ENCODE measurements at places on chromosomes 2 and 18.

DNA sequence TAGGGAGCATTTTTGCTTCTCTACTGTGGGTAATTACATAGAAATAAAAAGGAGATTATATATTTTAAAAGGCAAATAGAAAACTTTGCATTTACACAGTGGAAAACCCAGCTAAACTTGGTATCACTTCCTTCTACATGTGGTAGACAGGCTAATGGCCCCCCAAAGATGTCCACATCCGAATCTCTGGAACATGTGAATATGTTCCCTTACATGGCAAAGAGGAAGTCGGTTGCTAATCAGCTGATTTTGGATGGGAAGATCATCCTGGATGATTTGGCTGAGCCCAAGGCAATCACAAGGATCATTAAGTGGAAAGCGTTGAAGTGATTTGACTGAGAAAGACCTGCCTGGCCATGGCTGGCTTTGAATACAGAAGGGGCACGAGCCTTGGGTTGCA, 26.2 kb downstream of the CREG2 start:
- no peak for DNase-seq

- no peak for DNase-seq
Measured at GRCh38 chr2:1839066-1839756, 94.9 kb upstream of the PXDN start.

DNA sequence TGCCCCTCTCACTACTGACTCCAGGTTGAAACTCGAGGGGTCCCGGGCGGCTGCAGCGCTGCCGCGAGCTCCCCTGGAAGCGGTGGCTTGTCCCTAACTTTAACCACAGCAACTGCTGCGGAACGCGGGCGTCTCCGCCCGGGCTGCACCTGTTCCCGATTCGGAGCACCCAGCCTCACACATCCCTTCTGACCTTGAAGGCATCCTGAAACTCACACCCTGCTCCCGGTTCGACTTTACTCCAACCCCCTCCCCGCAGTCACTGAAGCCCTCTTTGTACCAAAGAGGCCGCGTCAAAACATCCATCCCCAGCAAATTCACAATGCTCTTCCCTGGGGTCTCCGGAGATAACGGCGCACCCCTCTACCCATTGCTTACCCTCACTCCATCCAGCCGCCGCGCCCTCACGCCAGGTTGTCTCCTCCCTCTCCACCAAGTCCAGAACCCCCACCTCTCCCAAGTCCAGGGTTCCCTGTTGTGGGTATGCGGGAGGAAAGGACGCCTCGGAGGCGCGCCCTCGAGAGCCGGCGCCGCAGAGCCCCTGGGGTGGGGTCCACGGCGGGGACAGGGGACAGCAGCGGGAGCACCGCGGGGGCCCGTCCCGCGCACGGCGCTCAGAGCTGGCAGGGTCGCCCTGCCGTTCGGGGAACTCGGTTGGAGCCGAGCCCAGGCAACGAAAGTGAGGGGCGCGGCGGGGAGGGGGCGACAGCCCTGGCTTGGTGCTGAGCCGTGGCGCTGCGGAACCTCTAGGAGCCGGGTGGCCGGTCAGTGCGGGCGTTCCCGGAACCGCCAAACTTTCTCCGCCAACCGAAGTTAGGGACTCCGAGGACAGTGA, 934 bp downstream of the MYO5B start:
- DNase-seq: no peak

DNA sequence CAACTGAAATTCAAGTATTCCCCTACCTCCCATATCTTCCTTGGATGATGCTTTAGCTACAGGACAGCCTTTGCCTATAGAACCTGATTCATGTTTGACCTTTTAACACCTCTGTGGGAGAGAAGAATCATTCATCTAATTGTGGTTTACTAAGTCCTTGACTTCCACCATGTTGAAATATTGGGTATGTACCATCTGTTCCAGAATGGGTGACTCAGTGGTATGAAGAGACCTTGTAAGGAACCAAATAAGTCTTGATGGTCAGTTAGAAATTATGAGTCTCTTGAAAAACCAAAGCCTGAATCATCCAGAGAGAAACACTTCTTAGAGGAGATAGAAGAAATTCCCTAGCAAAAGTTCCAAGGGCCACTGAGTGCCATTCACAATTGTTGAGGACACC, 27.5 kb downstream of the STAMBP start:
- DNase-seq: no peak

GRCh38 chr2:22355816-22356433, 1029.1 kb upstream of the KLHL29 start:
- DNase-seq: no peak

DNA sequence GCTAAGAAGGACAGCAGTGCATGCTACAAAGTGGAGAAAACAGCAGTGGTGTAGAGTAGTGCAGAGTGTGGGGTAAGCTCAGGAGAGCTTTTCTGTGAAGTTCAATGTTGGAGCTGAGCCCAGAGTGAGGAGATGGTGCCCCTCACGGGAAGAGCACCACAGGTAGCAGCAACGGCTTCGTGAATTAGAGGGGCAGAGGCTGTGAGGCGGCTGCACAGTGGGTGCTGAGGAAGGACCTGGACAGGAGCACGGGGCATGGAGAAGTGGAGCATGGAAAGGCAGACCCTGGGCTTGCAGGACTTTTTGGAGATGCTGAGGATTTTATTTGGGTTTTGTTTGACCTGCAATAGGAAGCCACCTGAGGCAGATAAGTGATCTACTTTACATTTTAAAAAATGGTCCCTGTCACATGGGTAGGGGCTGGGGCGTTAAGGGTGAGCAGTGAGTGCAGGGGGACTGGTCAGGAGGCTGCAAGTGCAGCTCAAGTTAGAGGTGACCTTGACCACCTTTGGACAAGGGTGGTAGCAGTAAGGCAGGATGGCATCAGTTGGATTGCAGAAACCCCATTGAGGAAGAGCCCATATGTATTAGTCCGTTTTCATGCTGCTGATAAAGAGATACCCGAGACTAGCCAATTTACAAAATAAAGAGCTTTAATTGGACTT, 85.0 kb downstream of the MYCN start:
- DNase-seq: no peak

DNA sequence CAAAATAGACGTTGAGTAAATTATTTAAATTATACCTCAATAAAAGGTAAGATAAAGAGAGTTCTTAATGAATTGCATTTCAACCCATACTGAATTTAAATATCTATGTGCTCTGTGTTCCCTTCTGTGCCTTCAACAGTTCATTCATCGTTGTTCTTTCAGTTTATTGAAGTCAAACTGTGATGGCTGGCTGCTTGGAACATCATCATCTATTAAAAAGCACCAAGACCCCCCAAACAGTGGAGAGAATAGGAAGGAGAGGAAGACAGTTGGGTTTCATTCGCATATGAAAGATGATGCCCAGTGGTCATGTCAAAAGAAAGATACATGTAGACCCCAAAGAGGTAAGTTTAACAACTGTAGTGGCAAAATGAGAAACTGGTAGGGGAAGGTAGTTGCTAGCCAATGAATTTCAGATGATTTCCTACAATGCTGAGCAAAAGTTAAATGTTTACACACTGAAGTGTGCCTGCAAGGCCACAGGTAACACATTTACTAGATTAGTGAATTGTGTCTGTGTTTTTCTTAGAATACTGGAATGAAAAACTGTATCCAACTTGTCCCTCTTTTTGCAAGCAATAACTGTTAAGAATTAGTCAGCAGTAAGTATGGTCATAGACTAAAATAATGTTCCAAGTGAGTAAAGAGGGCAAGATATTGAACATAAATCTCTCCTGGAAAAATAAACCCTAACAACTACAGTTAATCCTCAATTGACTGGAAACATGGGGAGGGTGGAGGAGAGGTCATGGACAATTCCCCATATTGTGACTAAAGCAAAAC, 331.3 kb downstream of the KIAA1328 start:
- no peak for DNase-seq

DNA sequence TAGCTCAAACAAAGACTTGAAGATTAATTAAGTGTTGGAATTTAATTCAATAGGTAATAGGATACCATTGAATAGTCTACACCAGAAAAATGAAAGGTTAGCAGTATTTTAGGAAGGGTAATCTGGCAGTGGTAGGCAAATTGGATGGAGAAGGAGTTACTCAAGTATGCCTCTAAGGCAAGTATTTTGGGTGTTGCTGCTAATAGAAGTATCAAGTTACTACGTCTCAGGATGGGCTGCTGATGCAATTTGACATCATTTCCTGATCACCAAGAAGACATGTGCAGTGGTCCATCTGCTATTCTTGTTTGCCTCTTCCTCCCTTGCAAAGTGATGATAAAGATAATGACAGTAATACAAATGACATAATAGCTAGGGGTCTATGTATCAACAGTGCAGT, 485.3 kb downstream of the TGIF1 start:
- DNase-seq: no peak

GRCh38 chr18:31538837-31539236, 40.9 kb downstream of the DSG2 start:
- DNase-seq: no peak

- no peak for DNase-seq
Measured at GRCh38 chr2:237895544-237896506, 36.4 kb downstream of the RAMP1 start.

- no peak for DNase-seq
Measured at GRCh38 chr18:9637036-9637767, 22.8 kb upstream of the PPP4R1 start.

DNA sequence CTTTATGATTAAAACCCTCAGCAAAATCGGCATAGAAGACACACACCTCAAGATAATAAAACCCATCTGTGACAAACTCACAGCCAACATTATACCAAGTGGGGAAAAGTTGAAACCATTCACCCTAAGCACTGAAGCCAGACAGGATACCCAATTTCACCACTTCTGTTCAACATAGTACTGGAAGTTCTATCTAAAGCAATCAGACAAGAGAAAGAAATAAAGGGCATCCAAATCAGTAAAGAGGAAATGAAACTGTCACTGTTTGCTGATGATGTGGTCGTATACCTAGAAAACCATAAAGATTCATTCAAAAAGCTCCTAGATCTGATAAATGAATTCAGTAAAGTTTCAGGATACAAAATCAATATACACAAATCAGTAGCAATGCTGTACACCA, 16.4 kb upstream of the RPRD1A start:
- no peak for DNase-seq

- DNase-seq: no peak
Measured at GRCh38 chr2:5695654-5696403, 3.6 kb downstream of the SOX11 start.

- DNase-seq: no peak
Measured at GRCh38 chr2:10957391-10957790, 45.7 kb downstream of the KCNF1 start.

GRCh38 chr2:3470166-3470651, 49.1 kb downstream of the ADI1 start:
- no peak for DNase-seq

DNA sequence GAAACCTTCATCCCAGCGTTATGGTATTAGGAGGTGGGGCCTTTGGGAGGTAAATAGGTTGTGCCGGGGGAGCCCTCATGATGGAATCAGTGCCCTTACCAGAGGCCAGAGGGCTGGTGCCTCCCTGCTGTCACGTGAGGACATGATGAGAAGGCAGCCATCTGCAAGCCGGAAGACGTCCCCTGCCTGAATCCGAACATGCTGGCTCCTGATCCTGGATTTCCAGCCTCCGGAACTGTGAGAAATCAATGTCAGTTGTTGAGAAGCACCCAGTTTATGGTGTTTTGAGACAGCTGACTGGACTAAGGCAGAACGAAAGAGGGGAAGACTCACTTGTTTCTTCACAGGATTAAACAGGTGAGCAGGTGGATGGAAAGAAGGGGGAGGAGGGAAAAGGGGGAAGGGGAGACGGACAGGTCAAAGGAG, 13.0 kb upstream of the KLF11 start:
- DNase-seq: no peak

GRCh38 chr2:104854498-104855220, 744 bp downstream of the POU3F3 start:
- DNase-seq: no peak

DNA sequence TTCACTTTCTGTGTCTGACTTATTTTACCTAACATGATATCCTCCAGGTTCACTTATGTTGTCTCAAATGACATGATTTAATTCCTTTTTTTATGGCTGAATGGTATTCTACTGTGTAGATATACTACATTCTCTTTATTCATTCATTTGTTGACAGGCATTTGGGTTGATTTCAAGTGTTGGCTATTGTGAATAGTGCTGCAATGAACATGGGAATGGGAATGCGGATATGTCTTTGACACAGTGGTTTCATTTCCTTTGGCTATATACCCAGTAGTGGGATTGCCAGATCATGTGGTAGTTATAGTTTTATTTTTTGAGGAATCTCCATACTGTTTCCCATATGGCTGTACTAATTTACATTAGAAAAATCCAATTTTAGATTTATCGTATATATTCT, 195.4 kb upstream of the KLHL14 start:
- no peak for DNase-seq

- no peak for DNase-seq
Measured at GRCh38 chr2:191569025-191569424, 108.9 kb upstream of the NABP1 start.

DNA sequence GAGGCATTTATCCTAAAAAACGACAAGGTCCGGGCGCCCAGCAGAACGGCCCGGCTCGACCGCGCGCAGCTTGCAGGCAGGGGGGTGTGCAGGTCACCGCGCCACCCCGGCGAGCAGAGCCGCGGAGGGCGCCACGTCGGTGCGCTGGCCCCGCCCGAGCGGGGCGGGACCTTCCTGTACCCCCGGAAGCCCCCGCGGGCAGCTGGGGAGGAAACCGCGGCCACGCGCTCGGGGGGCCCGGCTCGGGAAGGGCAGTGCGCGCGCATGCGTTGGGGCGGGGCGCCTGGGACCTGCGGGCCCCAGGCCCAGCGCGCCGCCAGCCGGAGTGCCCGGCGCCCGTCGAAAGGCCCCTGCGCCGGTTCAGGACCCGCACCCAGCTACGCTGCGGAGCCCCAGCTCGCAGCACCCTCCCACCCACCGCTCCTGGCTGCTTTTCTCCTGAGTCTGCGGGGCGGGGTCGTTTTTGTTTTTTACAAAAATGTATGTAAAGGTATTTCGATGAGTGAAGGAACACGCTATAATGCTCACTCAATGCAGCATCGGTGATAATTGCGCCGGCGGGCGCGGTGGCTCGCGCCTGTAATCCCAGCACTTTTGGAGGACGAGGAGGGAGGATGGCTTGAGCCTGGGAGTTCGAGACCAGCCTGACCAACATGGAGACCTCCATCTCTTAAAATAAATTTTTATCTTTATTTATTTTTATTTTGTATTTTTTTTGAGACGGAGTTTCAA, 47.7 kb upstream of the POMC start:
- no peak for DNase-seq

GRCh38 chr2:152415796-152416195, 80.8 kb downstream of the FMNL2 start:
- DNase-seq: no peak

GRCh38 chr2:15936277-15937104, 3.9 kb upstream of the MYCN start:
- DNase-seq: no peak
